ENCODE measurements at places on chromosomes 16 and 17.

- no peak for DNase-seq
Observed at GRCh38 chr17:40301315-40301714, 7.7 kb upstream of the RARA start.

DNA sequence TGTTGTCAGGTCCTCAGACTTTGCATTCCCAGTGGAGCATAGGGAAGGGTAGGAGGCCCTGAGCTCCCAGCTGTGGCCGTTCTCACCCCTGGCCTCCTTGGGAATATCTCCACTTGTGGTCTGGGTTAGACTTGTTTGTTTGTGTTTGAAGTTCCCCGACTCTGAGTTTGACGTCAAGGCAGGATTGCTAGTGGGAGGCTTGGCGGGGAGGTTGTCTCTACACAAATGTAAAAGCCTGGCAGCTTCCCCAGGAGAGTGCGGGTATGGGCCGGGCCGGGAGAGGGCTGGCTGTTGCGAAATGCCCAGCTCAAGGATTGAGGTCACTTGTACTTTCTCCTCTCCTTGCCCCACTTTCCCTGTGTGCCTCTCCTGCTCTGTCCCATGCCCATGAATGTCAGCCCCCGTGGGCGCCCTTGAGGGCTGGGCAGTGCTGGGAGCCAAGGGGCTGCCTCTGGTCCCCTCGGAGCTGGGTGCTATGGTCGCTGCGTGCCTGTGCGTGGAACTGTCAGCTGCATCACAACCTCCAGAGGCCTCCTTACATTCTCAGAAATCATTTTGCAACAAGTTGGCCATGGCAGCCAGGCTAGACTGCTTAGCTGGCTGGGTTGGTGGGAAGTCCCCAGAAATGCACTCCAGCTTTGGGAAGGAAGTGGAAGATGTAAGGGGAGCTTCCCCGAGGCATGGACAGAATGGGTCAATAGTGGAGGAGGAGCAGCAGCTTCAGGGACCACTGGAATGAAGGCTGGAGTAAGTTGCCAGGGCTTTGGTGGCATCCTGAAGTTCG is 84.3 kb downstream of the KSR1 start:
- peak; percentile 27 for DNase-seq

GRCh38 chr16:73713778-73714495 is 582.7 kb upstream of the PSMD7 start:
- no peak for DNase-seq

DNA sequence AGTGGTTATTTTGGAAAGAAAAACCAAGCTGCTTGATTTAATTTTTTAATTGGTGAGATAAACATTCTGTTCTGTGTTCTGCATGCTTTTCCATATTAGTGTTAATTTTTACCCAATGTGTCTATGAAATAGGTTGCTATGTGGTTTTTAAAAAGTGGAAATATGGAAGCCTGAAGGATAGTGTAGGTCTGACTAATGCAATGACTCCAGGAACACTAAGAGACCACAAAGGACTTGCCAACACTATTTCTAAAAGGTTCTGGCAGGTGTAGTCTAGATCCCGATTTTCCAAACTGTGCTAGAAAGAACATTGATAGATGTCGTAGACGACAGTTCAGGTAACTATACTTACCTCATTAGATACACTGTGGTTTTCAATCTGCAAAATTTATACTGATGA is 877.4 kb upstream of the GOT2 start:
- no peak for DNase-seq

- DNase-seq = no peak
Observed at GRCh38 chr17:82361885-82362633, 3.0 kb downstream of the TEX19 start.

- no peak for DNase-seq
Observed at GRCh38 chr16:73432850-73433730, 385.2 kb upstream of the ZFHX3 start.

GRCh38 chr16:70735141-70735979 is 49.5 kb upstream of the MTSS2 start:
- DNase-seq = no peak

DNA sequence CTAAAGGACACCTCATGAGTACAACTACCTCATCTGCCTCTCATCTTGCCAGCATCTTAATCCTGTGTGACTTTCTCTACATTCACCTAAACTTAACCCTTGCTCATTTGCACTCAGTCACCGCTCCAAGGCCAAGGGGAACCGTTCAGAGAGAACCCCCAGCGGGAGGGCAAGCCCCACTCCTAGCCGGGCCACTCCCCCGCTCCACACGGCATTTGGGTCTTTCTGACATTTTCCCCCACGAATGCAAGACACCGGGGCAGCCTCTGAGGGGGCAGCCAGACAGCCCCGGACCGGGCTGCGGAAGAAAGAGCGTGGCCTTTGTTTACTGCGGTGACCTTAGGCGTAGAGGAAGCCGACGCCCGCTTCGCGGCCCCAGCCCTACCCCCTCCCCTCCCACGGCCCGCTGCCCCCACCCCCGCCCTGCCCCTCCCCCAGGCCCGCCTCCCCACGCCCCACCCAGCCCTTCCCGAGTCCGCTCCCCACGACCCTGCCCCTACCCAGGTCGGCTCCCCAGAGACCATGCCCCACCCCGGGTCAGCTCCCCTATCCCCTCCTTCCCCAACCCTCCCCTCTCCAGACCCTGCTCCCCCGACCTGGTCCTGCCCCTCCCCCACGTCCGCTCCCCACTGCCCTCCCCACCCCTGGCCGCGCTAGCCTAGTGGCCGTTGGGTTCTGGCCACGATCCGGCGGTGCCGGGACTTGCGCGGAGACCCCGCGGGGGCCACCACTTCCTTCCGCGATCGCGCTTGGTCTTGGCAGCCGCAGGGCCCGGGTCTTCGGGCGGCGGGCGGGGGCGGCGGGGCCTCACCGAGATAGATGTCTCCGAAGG is 789 bp downstream of the CSNK1D start:
- DNase-seq = no peak

GRCh38 chr17:41539979-41540701 is 12.0 kb upstream of the KRT19 start:
- DNase-seq = no peak

GRCh38 chr17:32275060-32276042 is 9.7 kb downstream of the RHBDL3 start:
- DNase-seq = peak; percentile 62

- DNase-seq = no peak
Observed at GRCh38 chr17:81514489-81514738, 1.8 kb upstream of the ACTG1 start.

DNA sequence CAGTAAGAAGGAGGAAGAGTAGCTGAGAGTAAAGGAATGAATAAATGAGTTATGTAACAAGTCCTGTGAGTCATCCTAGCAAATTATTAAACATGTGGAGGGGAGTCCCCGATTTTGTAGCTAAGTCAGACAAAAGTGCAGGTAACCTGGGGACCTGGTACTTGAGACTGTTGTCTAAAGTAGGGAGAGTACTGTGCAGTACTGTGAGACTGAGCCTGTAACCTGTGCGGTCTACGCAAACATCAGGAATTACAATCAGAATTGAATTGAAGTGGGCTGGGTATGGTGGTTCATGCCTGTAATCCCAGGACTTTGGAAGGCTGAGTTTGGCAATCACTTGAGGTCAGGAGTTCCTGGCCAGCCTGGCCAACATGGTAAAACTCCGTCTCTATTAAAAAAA is 35.7 kb downstream of the IKZF3 start:
- DNase-seq = no peak

DNA sequence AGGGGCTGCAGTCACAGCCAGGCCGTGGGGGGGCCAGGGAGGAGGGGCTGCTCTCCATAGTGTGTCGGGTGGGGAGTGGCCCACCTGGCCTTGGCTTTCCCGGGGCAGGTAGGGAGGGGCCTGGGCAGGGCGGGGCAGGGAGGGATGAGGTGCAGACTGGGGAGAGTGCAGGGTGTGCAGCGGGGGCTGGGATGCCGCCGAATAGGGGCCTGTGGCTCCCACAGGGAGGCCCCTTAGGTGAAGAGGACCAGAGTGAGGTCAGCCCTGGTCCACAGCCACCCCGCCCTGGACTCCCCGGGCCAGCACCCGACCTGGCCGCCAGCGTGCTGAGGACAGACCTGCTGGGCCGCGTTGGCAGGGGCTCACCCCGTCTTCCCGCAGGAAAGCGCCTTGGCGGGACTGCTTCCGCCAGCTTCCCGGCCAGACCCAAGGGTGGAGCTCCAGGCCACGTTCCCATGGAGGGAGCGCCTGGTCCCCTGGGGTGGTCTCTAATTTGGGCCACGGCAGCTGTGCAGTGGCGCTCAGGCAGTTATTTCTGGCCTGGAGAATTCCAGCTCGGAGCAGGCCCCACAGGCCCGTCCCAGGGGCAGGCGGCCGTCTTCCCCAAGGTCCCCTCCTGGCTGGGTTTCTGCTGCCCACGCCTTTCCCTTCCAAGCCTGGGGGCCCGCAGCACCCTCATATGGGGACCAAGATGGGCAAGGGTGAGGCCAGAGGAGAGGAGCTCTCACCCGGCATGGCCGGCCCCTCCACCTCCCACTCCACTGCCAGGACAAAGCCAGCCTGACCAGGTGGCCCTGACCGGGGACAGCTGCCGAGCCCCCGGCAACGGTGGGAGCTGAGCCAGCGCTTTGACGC is 27.9 kb downstream of the CACNA1H start:
- peak; percentile 52 for DNase-seq

GRCh38 chr16:75025761-75026160 is 26.9 kb downstream of the ZNRF1 start:
- no peak for DNase-seq

- DNase-seq = no peak
Observed at GRCh38 chr17:16243801-16244567, 27.0 kb downstream of the PIGL start.

DNA sequence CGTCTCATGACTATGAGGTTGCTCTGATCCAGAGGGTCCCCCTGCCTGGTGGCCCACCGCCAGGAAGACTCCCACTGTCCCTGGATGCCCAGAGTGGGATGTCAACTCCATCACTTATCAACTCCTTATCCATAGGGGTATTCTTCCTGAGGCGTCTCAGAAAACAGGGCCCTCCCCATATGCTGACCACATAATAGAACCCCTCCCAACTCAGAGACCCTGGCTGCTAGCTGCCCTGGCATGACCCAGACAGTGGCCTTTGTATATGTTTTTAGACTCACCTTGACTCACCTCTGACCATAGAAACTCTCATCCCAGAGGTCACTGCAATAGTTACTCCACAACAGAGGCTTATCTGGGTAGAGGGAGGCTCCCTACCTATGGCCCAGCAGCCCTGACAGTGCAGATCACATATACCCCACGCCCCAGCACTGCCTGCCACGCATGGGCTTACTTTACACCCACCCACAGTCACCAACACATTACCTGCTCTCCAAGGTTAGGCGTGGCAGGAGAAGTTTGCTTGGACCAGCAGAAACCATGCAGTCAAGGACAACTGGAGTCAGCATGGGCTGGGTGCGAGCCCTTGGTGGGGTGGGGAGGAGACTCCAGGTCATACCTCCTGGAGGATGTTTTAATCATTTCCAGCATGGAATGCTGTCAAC is 2.3 kb upstream of the G6PC1 start:
- no peak for DNase-seq

- no peak for DNase-seq
Observed at GRCh38 chr17:62965174-62965685, 805 bp upstream of the TANC2 start.

DNA sequence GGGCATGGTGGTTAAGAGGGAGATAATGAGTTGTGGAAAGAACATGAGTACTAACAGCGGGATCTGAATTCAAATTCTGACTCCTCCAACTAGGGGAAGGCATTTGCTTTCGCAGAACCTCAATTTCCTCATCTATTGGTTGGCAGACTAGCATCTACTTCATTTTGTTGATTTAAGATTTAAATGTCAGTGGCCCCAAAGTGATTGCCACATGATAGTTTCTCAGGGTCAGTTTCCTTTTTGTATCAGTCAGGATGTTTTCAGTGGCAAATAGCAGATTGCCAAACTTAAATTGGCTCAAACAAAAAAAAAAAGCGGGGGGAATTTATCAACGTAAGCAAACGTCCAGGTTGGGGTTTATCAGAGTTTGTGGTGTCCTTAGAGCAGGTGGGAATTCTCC is 25.1 kb upstream of the NOS2 start:
- DNase-seq = no peak

DNA sequence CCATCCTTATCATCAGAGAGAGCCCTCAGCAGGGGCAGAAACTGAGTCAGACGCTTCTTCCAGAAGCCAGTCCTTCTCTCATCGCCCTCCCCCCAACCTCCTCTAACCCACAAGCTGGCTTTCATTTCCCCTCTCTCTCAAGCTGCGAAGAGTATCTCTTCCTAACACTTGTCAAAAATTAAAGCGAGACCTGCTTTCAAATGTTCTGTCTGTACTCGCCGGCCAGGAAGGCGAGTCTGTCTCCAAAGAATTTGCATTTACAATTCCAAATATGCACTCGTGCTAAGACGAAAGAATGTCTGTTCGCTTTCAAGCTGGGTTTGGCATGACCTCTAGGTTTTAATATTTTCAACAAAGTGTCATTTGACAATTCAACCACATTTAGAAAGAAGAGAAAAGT is 140.4 kb downstream of the RGS9 start:
- no peak for DNase-seq

GRCh38 chr16:73068541-73069401 is 20.8 kb upstream of the ZFHX3 start:
- DNase-seq = peak; percentile 37

DNA sequence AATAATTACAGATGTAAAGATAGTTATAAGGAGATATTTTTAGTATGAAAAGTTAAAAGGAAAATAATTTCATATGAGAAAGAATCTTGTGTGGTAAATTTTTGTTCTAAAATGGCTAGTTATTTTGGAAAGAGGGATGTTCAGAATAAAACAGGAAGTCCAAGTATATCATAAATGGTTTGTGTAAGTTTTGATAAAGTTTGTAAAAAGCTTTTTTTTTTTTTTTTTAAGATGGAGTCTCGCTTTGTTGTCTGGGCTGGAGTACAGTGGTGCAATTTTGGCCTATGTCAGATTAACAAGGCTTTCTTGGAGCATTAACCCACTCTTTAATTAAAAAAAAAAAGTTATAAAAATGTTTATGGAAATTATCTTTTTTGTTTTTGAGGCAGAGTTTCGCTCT is 8.2 kb upstream of the CDK10 start:
- DNase-seq = no peak

GRCh38 chr16:2339521-2340484 is 725 bp downstream of the ABCA3 start:
- no peak for DNase-seq

GRCh38 chr17:63306855-63307254 is 139.3 kb downstream of the CYB561 start:
- DNase-seq = no peak
